ENCODE measurements at places on chromosomes 1 and 21. TPM values are rescaled to one million over a fixed set of nuclear protein-coding genes. Genes with fewer than 3 reads are reported as not detected.

The C1orf94 gene
- 0.31 TPM for total RNA-seq

The IL19 gene
- total RNA-seq: not detected

The TAS1R1 gene
- total RNA-seq: not detected

The HJV gene
- total RNA-seq: not detected

The CAPN8 gene
- total RNA-seq: not detected

DNA sequence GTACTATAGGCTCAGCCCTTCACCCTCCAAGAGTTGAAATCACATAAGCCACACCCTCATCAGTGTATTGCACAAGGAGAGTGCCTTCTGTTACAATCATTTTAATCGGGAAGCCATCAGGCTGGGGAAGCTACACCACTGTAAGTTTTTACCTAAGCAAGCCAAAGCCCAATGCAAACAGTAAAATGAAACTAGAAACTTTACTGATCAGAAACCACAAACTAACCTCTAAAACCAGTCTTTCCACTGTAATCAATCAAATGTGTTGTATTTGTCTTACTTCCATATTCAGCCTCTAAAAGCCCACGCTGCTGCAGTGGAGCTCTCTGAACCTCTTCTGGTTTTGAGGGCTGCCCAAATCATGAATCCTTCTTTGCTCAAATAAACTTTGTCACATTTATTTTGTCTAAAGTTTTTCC, 26.2 kb downstream of the CAPN8 start:
- DNase-seq: no peak
